ENCODE measurements at places on chromosomes 12 and 14.

- DNase-seq: peak; percentile 69
Measured at GRCh38 chr14:50941151-50941550, 3.1 kb downstream of the PYGL start.

GRCh38 chr14:79730953-79731352 lies 480.4 kb downstream of the DIO2 start:
- DNase-seq: no peak

DNA sequence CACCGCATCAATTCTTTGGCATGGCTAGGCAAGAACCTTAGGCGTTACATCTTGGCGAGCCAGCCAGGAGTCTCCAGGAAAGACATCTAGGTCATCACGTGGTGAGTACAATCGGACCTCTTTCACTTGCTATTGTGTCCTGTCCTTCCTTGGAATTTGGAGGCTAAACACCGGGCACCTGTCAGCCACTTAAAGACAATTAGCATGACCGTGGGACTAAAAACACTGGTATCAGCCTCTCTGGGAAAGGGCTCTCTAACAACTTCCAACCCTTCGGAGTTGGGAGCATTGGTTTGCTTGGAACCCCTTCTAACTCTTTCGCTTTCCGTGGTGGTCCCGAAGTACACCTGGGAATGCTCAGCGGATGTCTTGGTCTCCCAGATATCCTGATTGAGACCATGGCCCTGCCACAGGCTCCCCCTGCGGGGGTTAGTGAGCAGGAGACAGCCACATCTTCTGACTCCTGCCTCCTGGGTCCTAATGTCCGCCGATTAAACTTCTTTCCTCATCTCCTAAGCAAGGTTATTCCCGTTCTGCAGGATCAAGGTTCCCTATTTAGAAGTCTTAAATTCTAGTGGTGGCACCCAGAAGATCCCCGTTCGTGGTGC lies 971.7 kb downstream of the FSCB start:
- DNase-seq: no peak

DNA sequence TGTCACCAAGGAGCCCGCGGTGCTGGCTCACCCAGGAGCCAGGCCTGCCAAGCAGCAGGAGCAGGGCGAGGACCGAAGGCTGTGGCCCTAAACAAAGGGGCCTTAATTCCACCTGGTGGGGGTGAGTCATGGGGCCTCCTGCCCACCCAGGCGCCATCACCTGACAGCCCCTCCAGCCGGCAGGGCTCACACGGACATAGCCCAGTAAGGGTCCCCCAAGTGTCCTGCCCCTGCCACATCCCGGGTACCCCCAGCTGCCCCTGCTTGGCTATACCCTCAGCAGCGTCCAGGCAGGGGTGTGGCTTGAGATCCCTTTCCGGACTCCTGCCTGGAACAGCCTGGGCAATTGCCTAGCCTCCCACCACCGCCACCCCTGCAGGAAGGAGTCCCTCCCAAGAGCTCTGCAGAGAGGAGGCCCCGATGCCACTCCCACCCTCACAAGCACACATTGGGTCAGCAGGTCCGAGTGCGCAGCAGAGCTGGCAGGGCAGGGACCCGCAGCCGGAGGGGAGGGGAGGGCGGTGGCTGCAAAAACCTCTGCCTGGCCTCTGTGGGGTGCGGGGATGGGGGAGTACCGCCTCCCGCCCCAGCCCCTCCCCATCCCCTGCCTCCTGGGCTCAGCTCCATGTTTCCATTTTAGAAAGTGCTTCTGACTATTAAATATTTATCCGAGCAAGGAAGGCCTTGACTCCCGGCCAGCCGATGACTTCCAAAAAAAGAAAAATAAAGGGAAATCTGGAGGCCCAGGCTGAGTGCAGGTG lies 4.6 kb downstream of the AHNAK2 start:
- peak; percentile 86 for DNase-seq

GRCh38 chr14:91402771-91403600 lies 14.6 kb downstream of the CCDC88C start:
- DNase-seq: no peak

DNA sequence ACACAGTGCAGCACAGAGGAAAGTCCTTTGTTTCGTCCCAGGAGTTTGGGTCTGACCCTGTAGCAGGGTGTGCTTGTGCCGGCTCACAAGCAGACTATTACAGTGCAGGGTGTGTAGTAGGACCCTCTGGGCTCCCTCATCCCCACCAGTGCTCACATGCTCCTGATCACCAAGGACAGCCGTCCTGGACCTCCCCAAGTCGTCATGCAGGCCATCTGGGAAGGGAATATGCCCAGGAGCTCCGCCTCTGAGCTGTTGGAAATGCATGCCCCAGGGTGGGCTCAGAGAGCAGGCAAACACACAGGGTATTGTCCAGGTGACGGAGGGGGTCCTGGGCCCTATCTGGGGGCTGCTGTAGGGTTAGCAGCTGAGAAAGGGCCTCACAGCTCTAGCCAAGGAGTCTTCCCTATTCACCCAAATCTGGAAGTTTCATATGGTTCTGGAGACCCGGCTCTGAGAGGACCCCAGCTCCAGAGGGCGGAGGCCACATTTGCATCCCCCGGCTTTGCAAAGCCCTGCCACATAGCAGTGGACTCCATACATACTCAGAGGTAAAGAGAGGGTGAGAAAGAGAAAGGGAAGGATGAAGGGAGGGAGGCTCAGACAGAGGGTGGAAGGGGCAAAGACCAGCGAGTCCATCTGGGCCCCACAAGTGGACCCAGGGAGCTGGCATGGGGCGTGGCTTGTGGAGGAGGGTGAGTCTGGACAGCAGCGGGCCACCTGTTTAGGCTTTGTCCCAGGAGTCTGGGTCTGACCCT lies 53.5 kb upstream of the PPP2R5C start:
- no peak for DNase-seq

DNA sequence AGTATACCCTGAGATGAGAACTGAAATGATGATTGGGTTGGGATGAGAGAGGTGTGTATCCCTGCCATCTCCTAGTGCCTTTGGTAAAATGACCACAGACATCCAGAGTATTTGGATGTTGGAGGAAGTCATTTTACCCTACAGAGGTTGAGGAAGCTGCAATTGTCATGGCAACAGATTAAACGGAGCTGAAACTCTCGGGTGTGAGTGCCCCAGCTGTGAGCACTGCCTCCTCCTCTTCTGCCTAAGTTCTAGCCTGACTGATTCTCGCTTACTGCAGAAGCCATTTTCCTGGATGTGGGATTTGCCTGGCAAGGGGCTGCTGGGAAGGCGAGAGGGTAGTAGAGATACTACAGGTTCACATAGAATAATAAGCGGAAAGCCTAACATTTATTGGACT lies 10.3 kb upstream of the PPP4R4 start:
- no peak for DNase-seq

GRCh38 chr14:39265806-39266524 lies 32.2 kb downstream of the MIA2 start:
- peak; percentile 26 for DNase-seq

DNA sequence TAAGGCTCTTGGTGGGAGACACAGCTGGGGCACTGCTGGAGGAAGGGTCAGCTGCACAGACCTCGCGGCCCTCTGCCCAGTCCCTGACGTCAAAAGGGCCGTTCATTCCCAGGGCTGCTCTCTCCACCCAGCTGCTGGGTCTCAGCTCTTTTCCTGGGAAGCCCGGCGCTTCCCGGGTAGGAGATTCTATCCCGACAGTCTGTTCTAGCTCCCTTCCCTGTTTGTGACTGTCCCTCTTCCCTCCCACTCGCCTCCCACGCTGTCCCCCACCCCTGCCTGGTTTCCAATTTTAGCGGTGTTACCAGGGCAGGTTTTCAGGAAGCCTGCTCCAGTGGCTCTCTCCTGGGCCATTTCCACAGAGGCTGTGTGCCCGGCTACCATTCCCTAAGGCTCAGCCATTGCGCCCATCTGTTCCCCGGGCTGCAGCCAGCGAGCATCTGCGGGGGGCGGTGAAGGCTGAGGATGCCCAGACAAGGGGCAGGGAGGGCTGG lies 186.6 kb downstream of the CACNA1C start:
- DNase-seq: no peak

GRCh38 chr14:95006479-95006878 lies 150.8 kb downstream of the DICER1 start:
- no peak for DNase-seq

GRCh38 chr12:3761116-3761735 lies 8.3 kb upstream of the CRACR2A start:
- no peak for DNase-seq

DNA sequence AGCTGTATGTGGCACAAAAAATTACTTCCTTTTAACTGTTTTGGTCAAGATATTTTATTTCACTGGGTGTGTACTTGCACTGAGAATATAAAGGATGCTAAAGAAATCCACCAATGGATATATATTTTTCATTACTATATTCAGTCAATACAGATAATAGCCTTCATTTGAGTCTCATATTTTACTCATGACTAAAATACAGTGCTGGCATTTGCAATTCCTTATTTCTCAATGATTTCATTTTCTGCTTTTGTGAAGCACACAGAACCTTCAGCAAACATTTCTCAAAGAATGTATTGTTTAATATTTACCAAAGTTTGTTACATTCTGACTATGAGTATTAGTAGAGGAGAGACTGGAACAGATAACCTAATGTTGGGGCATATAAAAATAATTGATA lies 93.2 kb upstream of the SOX5 start:
- no peak for DNase-seq

DNA sequence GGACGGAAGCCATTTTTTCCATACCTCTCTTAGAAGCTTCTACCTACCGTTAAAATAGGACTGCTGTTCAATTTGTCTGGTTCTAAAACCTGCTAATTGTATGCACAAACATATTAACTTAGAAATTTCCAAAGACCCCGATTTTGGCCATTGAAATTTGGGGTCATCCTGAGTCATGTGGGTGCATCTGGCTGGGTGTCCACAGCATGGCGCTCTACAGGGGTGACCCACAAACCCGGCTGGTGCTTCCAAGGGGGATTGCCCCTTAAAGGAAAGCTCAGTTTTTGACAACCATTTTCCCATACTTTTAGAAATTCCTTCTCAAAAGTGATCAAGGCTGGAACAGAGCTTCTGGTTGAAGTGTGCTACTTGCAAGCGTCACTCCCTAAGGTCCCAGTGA lies 83.9 kb upstream of the EIF5 start:
- no peak for DNase-seq

GRCh38 chr12:1922985-1923384 lies 4.5 kb upstream of the CACNA2D4 start:
- DNase-seq: no peak

GRCh38 chr12:98379106-98379505 lies 136.3 kb upstream of the TMPO start:
- peak; percentile 2 for DNase-seq

GRCh38 chr12:93636708-93637107 lies 40.5 kb upstream of the CRADD start:
- no peak for DNase-seq

DNA sequence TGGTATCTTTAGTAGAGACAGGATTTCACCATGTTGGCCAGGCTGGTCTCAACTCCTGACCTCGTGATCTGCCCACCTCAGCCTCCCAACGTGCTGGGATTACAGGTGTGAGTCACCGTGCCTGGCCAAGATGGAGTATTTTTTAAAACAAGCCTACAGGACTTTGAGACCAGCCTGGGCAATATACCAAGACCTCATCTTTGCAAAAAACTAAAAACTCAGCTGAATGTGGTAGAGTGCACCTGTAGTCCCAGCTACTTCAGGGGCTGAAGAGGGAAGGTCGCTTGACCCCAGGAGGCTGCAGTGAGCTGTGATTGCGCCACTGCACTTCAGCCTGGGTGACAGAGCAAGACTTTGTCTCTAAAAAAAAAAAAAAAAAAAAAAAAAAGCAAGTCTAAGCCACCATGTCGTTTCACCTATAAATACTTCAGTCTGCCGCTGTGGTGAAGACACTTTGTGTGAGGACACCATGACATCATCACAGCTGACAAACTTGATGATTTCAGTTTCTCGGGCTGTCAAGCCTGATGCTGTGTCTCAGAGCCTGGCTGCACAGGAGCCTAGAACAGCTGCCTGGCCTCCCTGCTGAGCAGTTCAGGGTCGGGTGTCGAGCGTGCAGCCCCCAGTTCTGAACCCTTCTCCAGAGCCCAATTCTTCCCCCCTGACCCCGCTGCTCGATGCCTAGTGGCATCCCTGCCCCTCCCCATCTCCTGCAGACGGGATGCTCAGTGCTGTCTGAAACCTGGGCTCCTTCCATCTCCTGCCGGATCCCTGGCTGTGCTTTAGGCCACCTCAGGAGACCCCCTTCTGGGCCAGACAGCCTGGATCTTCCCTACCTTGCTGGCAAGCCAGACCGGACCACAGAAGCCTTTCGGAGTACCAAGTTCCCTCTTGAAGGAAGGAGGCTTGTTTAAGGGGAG lies 119.2 kb upstream of the EVL start:
- no peak for DNase-seq

DNA sequence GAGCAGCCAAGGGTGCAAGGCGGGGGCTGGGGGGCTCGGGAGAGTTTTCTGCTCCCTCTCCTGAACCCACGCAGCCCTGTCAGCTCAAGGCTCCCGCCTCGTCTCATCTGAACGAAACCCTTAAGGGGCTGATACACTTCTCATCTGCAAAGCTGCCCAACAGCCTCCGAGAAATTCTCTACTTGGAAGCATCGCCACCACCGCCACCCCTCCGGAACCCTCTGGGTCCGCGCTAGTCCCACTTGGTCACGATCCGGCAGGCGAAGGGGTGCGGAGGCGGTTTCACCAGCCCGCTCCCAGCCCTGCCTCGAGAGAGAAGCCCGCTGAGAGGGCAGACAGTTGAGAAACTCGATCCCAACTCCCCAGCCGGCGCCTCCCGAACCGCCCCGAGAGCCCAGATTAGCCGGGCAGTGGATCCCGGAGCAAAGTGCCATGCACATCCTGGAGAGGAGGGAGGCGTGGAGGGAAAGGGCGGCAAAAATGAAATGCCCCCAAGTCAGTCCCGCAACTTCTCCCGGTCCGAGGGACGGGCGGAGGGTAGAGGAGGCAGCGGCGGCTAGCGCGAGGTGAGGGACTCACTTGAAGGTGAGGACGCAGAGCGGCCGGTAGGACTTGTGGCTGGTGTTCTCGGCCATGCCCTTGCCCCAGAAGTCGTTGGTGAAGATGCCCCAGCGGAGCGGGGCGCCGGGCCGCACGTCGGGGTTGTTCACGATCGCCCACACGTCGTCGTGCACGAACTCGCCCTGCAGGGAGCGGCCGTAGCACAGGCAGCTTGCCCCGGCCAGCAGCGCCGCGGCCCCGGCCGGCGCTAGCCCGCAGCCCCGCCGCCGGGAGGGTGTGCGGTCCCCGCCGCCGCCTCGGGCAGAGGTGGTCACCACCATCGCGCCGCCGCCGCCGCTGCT lies 620 bp downstream of the TMTC1 start:
- no peak for DNase-seq

GRCh38 chr12:102513272-102513671 lies 32.9 kb upstream of the IGF1 start:
- DNase-seq: no peak

GRCh38 chr12:61564466-61564865 lies 695.7 kb upstream of the USP15 start:
- DNase-seq: no peak

- DNase-seq: peak; percentile 31
Measured at GRCh38 chr14:23646648-23647549, 10.7 kb downstream of the DHRS2 start.
